ENCODE measurements at places on chromosomes 4 and X.
A peak's percentile ranks its signal among the peaks of the same experiment; 100 is the strongest.

- no peak for DNase-seq
Observed at GRCh38 chrX:68922013-68922412, 93.2 kb downstream of the EFNB1 start.

- no peak for DNase-seq
Observed at GRCh38 chr4:24799544-24800324, 4.4 kb downstream of the SOD3 start.

DNA sequence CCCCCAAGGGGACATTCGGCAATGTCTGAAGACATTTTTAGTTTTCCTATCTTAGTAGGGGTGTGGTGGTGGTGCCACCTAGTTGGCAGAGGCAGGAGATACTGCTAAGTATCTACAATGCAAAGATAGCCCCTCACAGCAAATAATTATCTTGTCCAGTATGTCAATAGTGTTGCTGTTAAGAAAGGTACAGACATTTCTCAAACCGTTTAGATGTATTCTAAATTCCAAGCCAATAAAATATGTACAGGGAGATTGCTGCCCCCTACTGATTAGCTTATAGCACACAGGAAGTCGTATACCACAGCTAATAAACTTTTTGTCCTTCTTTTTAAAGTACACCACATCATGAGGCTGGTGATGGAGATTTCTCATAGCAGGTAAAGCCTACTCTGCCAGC lies 260.5 kb downstream of the TMA16 start:
- no peak for DNase-seq

- DNase-seq, result peak; percentile 89
Observed at GRCh38 chr4:55545641-55546505, 836 bp downstream of the CLOCK start.

Data from left lobe of liver (tissue), 2 donors.